ENCODE measurements at places on chromosomes 6 and 20.

DNA sequence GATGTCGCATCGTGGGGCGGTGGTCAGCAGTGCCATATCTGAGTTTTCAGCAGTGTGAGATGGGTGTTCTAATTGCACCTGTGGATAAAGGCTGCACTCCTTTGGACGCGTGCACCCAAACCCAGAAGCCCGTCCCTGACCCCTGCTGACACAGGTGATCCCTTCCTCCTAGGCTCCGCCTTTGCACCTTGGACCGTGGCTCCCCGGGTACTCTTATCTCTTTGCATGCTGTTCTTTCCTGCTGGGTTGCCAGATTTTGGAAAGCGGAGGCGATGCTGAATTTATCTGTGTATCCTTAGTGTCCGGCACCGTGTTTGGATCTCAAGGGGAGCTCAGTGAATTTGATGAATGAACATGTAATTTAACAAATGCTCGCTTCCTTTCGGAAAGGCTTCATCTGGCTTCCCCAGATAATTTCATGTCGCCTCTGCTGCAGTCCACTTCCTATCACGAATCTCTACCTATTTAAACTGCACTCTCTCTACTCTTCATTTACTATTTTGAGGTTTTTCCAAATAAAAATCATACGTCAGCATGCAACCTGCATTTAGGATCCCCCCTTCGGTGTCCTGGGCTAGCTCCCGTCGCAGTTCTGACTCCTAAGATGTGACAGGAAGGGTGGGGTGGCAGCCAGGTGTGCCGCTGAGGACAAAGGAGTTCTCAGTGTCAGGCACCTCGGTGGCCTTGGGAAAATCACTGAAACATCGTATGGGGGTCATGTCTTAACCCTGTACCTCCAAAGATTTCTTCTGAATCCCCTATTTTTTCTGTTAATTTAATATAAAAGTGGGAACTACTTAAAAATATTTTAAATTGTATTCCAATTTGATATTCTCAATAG, 753 bp upstream of the PERP start:
- DNase-seq, result no peak

DNA sequence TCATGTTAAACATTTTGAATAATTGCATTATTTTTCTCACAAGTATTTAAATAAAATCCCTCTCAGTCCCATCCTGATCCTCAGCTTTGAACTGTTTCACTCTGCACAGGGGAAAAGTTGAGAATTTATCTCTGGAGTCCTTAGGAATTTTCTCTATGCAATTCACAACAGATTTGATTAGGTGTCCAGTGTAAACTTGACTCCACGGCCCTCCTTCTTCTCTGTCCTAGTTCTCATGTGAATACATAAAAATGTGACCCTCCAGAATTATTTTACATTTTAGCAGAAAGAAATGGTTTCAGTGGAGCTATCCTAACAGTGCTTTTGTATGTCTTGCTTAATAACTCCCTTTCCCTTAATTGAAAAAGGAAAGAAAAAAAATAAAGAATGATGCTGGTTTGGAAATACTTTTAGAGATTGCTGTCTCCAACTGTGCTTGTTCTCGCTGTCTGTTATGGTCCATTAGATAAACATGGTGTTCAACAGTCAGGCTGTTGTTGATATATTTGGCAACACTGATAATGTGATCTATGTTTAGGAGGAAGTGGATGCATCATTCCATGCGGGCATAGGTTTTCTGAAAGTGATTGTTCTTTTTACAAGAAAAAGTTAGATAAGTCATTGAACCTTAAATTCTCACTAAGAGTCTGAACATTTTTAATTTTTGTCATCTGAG, 599.4 kb upstream of the CITED2 start:
- peak; percentile 48 for DNase-seq

- no peak for DNase-seq
These were observed 174.0 kb downstream of the AIG1 start for GRCh38 chr6:143234734-143235133.

DNA sequence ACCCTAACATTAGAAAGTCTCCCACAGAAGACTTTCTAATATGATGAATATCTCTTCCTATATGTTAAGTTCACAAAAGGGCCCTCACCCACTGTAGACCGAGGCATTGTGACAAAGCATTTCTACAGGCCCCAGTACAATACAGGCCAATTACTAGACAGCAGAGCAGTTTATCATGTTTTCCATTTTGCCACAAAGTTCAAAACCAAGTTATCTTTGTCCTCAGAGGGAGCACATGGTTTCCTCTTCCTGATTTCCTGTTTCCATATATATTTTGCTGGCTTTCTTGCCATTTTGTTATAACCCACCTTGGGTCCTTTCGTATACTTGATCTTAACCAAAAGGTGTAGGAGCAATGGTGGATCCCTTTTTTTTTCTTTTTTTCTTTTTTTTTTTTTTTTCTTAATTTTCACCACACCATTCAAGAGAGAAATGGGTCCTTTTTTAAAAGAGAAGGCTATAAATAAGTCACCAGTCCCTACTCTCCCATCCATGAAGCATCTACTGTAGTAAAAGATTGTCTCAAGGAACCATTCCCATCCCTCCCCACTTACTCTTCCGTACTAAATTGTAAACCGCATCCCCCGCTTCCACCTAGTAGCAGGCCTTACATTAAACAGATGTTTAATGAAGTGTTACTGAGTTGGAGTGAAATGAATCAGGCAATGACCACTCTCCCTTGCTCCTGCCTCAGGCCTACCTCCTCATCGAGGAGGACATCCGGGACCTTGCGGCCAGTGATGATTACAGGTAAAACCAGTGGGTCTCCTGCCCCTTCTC, 2.1 kb upstream of the UBE2C start:
- no peak for DNase-seq

DNA sequence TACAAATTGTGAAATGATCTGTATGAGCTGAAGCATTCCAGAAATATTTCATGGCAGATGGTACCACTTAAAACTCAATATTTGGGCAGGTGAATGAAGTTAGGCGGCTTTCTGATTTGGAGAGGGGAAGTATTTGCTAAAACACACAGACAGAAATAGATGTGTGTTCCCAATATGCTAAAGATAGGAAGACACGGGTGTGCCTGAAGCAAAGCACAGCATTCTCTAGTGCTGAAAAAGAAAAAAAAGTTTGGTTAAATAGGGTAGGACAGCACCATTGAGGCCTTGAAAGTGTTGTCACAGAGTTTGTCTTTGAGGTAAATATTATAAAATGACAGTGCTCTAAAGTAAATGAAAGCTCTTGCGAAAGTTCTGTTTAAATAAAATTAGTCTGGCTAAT, 252.2 kb upstream of the HSF2 start:
- no peak for DNase-seq

Measured in adipocyte (in vitro differentiated cells).